ENCODE measurements at places on chromosomes 6 and 20. TPM values are rescaled to one million over a fixed set of nuclear protein-coding genes. Genes with fewer than 3 reads are reported as not detected.
A peak's percentile ranks its signal among the peaks of the same experiment; 100 is the strongest.

- no peak for DNase-seq
These were observed 160.7 kb upstream of the KCNQ5 start for GRCh38 chr6:72461144-72461543.

CLPSL2 gene
- total RNA-seq: not detected

- DNase-seq: no peak
These were observed 182.3 kb downstream of the MTFR2 start for GRCh38 chr6:136067731-136068341.

DLL1 gene
- total RNA-seq: 15.8 TPM

DNA sequence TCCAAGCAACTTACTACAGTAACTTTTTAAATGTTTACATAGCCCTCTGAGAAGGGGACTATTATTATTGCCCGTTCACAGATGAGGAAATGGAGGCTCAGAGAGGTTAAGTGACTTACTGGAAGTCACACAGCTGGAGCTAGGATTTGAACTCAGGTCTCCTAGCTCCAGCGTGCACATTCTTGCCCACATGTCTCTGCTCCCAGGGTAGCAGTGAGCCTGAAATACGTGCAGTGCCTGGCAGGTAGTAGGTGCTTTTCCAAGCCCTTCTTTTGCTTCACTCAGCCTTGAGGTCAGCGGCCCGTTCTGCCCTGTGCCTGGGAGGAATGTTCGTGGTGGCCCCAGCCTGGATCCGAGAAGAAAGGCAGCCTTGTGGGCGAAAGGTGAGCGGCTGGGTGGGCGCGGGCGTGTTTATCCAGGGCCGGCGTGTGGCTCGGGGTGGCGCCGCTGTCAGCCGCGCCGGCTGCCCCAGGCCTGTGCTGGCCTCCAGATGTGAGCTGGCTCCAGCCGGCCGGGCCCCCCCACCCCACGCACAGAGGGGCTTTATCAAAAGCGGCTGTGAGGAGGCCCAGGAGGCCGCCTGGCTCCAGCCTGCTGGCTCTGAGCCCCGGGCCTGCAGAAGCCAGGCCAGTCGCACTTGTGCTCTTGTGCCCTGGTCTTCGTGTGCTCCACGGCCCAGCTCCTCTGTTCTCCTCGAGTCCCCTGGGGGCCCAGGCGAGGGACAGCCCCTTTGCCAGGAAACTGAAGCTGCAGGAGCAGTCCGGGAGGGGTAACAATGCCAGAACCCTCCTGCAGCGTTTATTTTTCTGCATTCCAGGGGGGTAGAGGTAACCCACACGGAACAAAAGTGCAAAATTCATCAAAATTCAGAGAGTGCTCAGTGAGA is 58.1 kb downstream of the UBE2V1 start:
- no peak for DNase-seq

DNA sequence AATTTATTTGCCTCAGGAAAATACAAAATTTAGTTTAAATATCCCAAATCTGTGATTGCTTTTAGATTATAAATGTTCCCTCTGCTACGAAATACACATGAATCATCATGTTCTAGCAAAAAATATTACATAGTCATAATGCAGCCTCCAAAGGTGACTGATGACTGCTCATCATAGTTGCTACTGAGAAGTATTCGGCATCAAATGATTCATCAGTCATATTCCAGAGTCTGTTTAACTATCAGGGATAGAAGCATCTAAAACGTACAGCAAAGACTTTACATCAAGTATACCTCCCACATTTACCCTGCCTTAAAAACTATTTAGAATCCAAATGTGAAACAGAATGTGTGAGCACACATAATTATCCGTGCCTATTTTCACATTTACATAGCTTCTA is 626.0 kb downstream of the CDH26 start:
- DNase-seq: no peak

DNA sequence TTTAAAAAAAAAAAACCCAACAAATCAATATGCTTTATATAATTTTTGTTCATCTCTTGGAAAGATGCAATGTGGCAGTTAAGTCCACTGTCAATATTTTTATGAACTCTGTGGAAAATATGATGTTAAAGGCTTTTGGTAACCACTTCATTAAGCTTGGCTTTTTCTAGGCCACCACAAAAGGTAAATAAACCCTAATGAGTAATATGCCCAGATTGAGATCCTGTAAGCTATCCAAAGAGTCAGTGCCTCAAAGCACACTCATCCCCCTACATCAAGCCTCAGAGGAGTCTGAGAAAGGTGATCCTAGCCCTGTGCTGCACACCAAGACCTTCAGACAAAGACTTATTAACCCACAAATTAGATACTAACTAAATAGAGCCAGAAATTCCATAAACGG is 121.1 kb downstream of the CDC5L start:
- no peak for DNase-seq

DNA sequence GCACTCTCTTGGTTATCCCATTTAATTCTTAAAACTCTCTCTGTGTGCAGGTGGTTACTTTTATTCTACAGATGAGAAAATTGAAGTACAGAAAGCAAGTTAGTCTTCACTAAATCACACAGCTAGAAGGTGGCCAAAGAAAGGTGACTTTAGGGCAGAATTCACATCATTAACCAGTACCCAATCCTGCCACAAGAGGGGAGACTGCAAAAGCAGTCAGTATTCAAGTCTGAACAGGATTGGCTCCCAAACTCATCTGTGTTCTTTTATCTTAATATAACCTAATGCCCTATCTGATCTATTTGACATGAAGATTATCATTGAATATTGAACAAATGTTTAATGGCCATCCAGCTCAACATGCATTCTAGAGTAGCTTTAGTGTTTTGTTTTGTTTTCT is 225.3 kb upstream of the FAM83B start:
- DNase-seq: no peak

- DNase-seq: no peak
These were observed 19.5 kb upstream of the NFATC2 start for GRCh38 chr20:51562027-51562331.

DNA sequence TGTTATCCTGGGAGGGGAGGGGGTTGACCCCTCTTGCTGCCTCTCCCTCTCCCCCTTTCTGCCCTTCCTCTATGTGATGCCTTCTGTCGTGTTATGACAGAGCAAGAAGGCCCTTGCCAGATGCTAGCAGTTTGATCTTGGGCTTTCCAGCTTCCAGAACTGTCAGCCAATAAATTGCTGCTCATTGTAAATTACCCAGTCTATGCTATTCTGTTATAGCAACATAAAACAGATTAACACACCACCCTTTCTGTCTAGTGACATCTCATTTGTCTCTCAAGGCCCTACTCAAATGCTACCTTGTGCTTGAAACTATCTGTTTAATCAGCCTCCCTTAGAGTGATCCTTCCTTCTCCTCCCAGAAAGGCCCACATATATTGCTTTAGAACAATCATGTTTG is 16.4 kb upstream of the MAP3K4 start:
- no peak for DNase-seq

CLPSL1 gene
- not detected for total RNA-seq

DNA sequence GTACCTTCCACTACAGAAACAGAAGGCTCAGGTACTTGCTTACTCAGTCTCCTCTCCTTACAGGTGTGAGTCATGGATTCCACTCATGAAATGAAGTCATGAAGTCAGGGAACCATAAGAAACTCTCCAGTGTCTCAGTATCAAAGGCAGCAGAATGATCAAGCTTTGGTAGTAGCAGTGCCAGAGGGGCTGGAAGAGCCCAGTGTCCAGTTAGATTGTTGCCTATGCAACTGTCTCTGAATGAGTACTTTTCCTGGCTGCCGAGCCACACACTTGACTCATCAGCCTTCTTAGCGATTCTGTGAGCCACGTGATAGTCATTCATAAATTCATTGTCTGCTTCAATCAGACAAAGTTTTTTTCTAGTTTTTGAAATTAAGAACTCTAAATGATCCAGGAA is 52.2 kb upstream of the DTNBP1 start:
- no peak for DNase-seq

- DNase-seq: no peak
These were observed 8.7 kb upstream of the RWDD1 start for GRCh38 chr6:116562614-116563013.

DNA sequence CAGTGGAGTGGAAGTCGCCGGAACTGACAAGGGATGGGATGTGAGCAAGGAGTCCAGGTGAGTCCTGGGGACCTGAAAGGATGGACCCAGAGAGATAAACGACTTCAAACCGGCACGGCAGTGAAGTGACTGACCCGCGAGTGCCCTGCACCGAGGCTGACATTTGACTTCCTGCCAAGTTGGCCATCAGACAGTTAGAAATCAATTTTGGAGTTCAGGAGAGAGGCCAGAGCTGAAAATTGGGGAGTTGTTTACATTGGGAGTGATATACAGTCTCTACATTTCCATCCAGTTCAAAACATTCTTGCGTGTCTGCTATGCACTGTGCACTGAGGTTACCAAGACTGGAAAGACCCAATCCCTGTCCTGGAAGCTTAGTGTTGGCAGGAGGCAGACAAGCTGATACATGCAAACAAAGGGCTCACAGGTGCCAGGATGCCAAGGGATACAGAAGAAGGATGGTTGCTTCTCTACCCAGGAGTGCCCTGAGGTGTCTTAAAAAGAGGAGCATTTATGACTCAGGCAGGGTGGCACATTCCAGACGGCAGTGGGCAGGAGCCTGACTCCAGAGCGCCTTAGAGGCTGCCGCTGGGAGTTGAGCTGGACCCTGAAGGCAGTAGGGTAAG is 186.6 kb downstream of the MTHFD1L start:
- no peak for DNase-seq

SLC22A3 gene
- total RNA-seq: not detected

DNA sequence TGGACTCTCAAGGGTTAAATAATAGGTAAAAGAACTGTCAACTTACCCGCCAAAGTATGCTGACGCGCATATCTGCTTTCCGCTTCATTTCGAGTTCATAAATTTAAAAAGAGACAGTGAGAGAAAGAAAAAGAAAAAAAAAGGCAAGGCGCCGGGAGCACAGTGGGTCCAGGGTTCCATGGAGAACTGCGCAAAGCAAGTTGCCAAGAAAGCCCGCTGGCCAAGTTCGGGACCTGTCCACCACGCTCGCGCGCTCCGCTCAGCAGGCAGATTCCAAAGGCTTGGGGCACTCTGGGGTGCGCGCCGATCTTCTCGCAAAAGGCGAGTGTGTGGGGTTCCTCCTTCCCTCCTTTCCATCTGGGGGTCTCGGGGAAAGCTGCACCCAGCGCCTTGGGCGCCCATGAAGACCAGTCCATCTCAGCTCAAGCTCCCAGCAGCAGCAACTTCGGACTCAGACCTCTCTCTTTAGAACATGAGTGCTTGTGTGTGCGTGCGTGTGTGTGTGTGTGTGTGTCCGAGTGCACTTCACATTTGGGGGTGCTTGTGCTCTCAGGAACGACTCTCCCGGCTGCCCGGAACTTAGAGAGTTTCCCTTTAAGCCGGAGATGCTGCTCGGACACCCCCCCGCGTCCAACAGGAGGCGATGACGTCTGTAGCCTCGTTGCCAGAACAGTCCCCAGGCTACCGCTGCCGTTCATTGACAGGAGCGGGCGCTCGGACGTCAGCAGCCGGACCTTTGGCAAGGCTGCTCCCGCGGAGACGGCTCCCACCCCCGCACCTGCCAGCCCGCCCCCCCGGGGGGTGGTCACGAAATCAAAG is 180.0 kb downstream of the TBXT start:
- no peak for DNase-seq

- DNase-seq: no peak
These were observed 9.1 kb downstream of the TXLNB start for GRCh38 chr6:139282684-139283083.

WFDC8 gene
- not detected for total RNA-seq

- DNase-seq: no peak
These were observed 15.5 kb downstream of the TPD52L1 start for GRCh38 chr6:125169058-125169457.

DNA sequence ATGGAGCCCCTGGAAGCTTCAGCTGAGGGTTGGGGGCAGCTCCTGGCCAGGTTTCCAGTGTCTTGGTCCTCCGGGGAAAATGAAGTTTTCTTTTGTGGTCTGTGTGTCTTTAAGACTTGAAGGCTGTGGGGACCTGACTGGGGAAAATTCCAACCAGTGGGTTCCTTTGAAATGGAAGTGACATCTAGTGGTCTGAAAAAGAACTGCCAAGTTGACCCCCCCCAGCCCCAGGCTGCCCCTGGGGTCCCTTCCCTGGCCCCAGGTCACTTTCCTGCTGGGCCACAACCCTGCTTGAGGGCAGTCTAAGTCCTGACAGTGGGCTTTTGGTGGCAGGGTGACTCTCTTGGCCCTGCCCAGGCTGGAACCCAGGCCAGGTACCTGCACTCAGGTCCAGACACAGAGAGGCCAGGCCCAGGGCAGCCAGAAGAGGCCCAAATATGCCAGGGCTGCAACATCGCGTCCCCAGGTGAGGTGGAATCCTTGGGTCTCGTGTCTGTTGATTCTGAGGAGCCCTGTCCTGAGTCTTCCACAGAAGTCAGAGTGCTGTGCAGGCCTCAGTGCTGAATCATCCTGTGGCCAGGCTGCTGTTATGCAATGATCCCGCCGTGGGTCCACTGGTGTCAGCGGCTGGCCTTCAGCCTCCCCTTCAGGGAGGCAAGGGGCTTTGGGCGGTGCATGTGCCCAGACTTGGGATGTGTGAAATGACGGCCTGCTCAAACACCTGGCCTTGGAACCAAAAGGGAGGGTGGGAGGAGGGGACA is 68.4 kb downstream of the VEGFA start:
- DNase-seq: no peak

DNA sequence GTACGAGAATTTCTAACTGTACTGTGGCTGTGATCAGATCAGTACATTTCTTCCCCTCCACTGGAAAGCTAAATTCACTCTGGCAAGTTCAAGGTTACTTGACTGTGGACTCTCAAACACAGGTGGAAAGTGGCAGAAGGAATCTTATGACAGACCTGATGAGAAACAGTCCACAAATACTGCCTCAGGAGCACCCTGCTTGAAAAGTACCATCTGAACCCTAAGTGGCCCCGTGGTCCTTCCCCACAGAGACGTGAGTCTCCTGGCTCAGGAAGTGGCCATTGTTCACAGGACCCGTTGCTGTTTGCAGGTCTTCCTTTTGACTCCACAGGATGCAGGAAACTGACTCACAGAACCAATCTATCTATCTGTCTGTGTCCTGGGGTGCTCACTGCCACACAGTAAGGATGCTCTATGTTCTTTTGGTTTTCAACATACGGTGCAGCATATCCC is 47.5 kb upstream of the NHSL1 start:
- peak; percentile 40 for DNase-seq

DNA sequence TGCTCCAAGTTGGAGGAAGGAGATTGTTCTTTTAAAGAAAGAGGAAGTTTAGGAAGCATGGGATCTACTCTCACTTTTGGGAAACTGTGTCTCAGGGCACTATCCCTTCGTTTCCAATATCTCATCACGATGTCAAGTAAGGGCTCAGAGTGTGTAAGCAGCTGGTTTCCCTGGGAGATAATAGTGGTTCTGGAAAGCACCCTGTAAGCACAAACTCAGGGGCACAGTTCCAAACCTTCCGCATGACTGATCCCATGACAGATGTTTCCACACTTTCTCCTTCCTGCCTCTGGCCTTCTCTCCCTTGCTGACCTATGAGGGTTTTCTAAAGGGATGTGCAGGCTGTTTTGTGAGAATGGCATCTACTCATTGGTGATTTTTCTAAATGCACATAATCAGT is 33.9 kb downstream of the ADTRP start:
- DNase-seq: no peak
